Thymus (tissue), 14 donors: ENCODE measurements at places on chromosomes 11 and 22. TPM values are rescaled to one million over a fixed set of nuclear protein-coding genes. Genes with fewer than 3 reads are reported as not detected.

- no peak for DNase-seq
These were observed 127.6 kb upstream of the PARVA start for GRCh38 chr11:12249590-12250260.

DNA sequence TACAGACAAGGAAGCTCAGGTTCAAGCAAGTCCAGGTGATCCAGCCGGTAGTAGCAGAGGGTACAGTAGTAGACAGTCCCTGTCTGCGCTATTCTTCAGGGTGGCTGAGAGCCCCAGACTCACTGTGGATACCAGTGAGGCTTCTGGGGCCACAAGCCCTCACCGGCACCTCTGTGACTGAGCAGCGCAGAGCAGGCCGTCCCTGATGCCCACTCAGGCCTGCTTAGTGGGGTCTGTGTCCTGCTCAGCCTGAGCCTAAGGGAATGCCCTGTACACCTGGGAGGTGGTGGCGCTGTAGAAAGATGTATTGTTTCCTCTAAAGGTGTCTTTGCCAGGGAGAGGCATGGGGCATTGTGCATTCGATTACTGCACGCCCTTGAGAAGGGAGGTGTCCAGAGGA is 143.8 kb downstream of the CACNA1I start:
- no peak for DNase-seq

DNA sequence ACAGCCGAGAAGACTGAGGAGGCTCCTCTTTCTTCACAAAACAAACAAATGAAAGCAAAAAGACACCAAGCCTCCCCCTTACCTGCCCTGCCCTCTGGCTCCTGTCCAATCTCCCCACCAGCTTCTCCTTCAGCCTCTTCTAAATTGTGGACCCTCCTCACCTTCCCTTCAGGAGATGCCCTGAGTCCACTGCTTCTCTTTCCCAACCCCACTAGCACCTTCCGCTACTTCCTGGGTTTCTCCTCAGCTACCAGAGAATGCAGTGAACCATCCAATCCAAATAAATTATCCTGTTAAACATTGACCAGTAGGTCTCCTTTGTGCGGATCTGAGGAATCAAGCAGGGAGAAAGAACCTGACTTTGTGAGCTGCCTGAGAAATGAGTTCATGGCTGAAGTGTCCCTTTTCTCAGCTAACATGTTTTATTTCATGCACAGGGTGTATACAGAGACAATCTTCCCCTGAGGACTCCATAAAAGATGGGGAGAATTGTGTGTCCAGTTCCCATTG is 63.2 kb upstream of the VPREB1 start:
- no peak for DNase-seq

GRCh38 chr11:81570669-81571068 is 1163.0 kb downstream of the FAM181B start:
- DNase-seq = no peak

GRCh38 chr22:17958166-17958565 is 66.2 kb downstream of the MICAL3 start:
- DNase-seq = no peak

- no peak for DNase-seq
These were observed 49.3 kb downstream of the IGLL1 start for GRCh38 chr22:23530766-23531282.

- no peak for DNase-seq
These were observed 14.7 kb downstream of the CADM1 start for GRCh38 chr11:115489466-115489865.

DNA sequence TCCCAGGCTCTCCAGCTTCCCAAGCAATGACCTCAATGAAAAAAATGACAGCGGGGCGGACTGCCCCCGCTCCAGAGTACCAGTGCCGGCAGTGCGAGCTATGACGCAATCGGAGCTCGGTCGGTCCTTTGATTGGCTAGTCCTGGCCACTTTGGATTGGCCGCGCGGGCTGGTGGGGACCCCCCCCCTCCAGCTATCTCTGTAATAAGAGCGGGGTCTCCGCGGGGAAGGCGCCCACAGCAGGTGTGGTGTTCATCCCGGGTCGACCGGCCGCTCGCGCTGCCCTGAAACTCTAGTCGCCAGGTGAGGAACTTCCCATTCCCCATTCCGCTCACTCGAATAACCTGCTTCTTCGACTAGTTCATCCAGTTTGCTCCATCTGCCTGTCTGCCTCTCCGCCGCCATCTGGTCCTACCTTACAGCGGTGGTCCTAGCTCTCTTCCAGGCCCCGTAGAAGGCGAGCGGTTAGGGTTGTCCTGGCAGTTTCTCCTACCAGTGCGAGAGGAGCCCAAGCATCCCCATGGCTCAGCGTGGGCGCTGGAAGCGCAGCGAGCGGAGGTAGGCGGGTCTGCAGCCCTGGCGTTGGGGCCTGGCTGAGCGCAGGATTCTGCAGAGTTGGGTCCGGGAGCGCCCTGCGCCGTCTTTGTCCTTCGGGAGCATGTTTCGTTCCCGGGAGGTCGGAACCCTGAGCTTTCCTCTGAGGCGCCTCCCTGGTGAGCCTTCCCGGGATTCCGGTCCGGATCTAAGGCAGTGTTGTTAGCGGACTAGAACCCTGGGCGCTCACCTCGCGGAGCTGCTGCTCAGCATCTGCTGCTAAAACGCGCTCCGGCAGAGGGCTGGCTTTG is at the start of gene CALCB:
TSS of gene CALCB (plus strand) at position 233 of the 845 bp plus-strand sequence. CDS start 1,126 bp downstream, outside the sequence.
- peak; percentile 5 for DNase-seq

DNA sequence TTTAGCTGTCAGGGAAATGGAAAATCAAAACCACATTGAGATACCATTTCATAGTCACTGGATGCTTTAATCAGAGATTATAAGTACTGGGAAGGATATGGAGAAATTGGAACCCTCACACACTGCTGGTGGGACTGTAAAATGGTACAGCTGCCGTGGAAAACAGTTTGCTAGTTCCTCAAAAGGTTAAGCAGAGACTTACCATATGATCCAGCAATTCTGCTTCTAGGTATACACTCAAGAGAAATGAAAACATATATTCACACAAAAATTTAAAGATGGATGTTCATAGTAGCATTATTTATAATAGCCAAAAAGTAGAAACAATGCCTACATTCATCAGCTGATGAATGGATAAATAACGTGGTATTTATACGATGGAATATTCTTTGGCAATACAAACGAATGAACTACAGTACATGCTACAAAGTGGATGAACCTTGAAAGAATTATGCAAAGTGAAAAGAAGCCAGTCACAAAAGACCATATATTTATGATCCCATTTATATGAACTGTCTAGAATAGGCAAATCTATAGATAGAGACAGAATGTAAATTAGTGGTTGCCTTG is 23.0 kb downstream of the RNF121 start:
- DNase-seq = no peak

GRCh38 chr11:77386178-77386577 is 84.7 kb upstream of the GDPD4 start:
- DNase-seq = no peak

GRCh38 chr11:20131788-20132666 is 28.2 kb downstream of the DBX1 start:
- peak; percentile 64 for DNase-seq

DNA sequence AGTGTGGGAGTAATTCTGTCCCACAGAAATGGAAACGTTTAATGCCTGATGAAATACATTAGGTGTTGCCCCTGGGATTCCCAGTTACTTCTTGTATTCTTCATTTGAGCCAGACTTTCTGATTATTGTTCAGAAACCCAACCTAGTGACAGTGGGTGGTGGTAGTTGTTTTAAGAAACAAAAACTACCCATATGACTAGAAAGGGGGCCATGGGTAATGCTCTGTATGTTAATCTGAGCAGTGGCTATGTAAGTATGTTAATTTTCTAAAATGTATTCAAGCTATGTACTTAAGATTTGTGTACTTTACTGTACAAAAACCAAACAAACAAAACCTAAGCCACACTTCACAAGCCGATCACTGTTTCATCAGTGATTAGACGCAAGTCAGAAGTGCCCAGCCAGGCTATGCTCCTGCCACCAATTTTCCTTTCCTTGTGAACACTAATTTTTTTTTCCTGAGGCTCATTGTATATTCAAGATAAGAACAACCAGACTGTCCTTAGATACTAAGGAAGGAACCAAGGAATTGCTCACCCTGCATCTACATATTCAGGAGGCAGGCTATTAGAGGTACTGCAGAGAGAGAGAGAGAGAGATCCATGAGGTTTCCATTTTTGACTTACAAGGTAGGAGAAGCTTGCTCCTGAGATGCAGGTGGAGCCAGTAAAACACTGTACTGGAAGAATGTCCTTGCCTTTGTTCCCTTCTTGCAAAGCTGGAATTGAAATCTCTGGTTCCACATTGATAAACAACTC is 122.7 kb downstream of the DBX1 start:
- DNase-seq = no peak

DNA sequence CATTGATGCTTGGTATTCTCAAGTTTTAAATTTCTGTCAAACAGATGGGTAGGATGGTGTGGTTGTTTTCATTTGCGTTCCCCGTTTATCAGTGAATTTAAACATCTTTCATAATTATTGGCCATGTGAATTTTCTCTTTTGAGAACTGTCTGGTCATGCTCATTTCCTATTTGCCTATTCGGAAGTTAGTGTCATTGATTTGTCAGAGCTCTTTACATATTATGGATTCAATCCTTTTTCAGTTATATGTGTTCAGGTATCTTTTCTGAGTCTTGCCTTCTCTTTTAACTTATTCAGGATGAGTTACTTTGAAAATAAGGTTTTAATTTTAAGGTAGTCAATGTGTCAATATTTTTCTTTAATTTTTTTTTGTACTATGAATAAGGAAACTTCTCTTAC is 315.7 kb downstream of the MN1 start:
- no peak for DNase-seq

DNA sequence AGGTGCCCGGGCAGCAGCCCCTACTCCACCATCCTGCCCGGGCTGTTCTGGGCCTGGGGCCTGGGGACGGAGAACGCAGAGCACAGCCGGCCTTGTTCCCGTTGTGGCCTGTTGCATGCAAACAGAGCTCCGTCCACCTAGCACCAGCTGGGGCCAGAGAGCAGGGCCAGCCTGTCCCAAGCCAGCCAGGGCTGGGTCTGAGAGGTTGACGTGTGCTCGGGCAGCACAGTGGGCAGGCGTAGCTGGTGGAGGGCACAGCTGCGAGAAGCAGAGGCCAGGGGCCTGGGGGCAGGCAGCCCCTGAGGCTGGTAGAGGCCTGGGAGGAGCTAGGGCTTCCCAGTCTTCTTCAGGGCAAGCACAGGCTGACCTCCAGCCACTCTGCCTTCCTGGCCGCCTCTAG is 1192.6 kb downstream of the BRD1 start:
- no peak for DNase-seq

DNA sequence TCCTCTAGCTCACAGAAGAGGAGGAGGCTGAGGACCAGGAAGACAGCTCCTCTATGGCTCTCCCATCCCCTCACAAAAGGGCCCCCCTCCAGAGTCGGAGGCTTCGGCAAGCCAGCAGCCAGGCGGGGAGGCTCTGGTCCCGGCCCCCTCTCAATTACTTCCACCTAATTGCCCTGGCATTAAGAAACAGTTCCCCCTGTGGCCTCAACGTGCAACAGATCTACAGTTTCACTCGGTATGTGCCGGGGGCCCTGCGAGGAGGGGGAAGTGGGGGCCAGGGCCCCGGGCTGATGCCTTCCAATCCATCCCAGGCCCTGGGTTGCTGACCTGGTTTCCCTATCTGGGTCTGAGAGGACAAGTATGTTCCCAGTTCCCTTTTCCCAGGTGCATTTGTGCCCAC is 7.9 kb downstream of the FOXR1 start:
- DNase-seq = no peak

GRCh38 chr11:27933992-27934829 is 173.7 kb downstream of the KIF18A start:
- DNase-seq = no peak

GRCh38 chr11:134020598-134020997 is 48.3 kb upstream of the JAM3 start:
- DNase-seq = no peak

GRCh38 chr11:31786996-31787685 is 24.0 kb downstream of the PAX6 start:
- no peak for DNase-seq

DNA sequence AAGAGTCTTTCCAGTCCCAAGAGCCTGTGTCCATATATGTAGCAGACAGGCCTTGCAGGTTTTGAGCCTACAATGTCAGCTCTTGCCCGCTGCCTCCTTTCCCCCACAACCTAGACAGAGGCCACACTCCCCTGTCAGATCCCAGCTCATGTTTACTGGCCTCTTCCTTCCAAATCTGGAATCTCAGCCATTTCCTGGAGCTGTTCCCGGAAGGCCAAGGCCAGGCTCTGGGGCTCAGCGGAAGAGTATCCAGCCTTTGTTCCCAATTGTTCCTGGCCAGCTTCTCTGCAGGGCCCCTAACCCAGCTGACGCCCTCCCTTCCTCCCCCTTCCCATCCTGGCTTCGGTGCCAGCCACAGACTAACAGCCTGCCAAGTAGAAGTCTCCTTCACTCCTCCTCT is 1.0 kb upstream of the ROBO4 start:
- DNase-seq = no peak

DNA sequence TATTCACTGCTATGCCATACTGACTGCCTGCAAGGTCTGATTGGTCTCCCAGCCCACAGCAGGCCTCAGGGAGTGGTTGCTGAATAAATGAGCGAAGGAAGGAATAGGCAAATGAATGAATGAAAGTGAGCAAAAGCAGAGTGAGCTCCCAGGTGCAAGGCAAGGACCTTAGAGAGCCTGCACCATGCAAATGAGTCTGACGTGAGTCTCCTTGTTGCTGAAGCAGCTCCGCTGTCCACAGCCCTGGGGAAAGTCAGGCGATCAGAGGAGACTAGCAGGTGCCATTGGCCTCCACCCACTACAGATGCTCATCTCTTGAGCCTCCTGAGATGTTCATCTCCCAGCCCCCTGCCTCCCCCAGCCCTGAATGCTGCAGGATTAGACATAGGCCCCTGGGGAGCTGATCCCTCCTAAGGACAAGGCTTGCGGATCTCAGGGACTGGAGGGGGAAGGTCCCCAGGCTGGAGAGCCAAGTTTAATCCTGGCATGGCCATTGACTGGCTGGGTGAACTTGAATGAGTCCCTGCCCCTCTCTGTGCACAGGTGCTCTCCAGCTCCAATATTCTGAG is 22.1 kb downstream of the GDPD5 start:
- no peak for DNase-seq

DNA sequence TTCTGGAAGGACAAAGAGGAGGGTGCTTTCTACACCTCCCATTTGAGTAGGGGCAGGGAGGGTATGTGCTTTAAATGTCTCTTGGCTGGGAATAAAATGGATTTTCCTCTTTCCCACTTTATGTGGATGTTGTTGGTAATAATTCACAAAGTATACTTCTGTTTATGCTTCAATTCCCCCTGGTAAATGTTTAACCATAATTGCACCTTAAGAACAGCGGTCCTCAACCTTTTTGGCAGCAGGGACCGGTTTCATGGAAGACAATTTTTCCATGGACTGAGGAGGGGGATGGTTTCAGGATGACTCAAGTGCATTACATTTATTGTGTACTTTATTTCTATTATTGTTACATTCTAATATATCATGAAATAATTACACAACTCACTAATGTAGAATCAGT is 4.0 kb upstream of the TP53AIP1 start:
- no peak for DNase-seq

- DNase-seq = no peak
These were observed 758 bp downstream of the LDLRAD3 start for GRCh38 chr11:35944503-35945136.

Gene SLC29A2
- 14.2 TPM for polyA plus RNA-seq

Gene CXCR5
- 1.3 TPM for polyA plus RNA-seq

Gene OR51B5
- polyA plus RNA-seq = 0.21 TPM

Gene ASCL2
- polyA plus RNA-seq = 1.6 TPM

Gene HMGXB4
- 8.8 TPM for polyA plus RNA-seq

Gene USP35
- 13.1 TPM for polyA plus RNA-seq

Gene GLYAT
- polyA plus RNA-seq = 0.18 TPM

Gene NRIP3
- 0.80 TPM for polyA plus RNA-seq

Gene GAB4
- polyA plus RNA-seq = 0.02 TPM
